H1 (cell line): ENCODE measurements at places on chromosomes 7 and 10. TPM values are rescaled to one million over a fixed set of nuclear protein-coding genes. Genes with fewer than 3 reads are reported as not detected.
A peak's percentile ranks its signal among the peaks of the same experiment; 100 is the strongest.

GRCh38 chr10:7027913-7028808 lies 382.7 kb downstream of the SFMBT2 start:
- no peak overlapping the region for H3K27ac ChIP-seq
- no peak for DNase-seq
- no peaks in the 10 kb centered on the region for H3K4me1 ChIP-seq

DNA sequence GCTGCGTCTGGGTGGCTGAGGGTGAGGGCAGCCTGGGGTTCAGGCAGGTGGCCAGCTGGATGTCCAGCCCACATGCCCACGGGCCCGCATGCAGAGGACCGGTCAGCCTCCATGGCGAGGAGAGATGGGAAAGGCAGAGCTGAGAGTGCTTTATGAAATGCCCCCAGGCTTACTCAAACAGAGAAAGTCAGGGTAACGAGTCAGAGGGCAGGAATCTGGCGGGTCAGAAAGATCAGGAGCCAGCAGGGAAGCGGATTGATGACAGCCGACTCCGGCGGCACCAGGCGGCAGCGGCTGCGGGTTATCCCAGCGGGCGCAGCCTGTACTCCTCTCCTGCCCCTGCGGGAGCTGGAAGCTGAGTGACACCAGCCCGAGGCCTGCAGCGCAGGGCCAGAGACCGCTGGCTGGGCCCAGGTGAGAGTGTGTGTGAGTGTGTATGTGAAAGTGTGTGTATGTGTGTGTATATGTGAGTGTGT lies 13.4 kb downstream of the SLC13A4 start:
- H3K36me3 ChIP-seq = no peaks in the 10 kb centered on the region
- H3K4me3 ChIP-seq = no peak overlapping the region
- no peak overlapping the region for H3K27ac ChIP-seq
- no peaks in the 10 kb centered on the region for H3K27me3 ChIP-seq

DNA sequence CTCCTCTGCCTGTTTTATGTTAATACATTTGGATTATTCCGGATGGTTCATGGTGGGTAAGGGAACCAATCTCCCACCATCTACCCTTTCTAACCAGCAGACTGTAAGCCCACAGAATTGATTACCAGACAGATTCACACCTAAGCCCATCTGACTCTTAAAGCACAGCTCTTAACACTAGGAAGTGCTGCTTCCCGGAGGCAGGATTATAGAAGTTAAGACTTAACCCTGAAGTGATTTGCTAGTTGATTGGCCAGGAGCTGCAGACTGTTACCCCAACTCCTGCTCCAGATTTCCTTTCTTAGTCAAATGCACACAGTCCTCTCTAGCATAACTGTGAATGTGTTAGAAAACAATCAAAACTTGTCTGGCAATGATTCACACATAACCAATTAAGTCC lies 221.7 kb downstream of the CDK14 start:
- H3K27ac ChIP-seq = no peak overlapping the region

DNA sequence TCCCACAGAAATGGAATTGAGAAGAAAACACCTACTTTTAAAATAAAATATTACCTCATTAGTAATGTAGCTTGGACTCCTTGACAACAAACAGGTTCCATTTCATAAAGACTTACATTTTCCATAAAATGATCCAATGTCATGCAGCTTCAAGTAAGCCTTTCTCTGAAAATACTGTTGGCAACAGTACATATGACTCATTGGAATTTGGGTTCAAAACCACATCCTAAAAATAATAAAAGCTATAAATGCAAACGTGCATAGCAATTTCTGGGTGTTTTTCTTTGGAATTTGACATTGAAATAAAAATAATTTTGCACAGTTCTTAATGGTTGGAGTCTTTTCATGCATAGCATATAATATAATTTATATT lies 47.9 kb downstream of the FHIP2A start:
- H3K27ac ChIP-seq = no peak overlapping the region

- DNase-seq = peak; percentile 97
- no peaks in the 10 kb centered on the region for H3K27me3 ChIP-seq
- H3K27ac ChIP-seq = no peak overlapping the region
- H3K4me1 ChIP-seq = no peaks in the 10 kb centered on the region
- no peaks in the 10 kb centered on the region for H3K36me3 ChIP-seq
- H3K4me3 ChIP-seq = no peak overlapping the region
Observed at GRCh38 chr7:98745722-98746318, 124.0 kb downstream of the TMEM130 start.

DNA sequence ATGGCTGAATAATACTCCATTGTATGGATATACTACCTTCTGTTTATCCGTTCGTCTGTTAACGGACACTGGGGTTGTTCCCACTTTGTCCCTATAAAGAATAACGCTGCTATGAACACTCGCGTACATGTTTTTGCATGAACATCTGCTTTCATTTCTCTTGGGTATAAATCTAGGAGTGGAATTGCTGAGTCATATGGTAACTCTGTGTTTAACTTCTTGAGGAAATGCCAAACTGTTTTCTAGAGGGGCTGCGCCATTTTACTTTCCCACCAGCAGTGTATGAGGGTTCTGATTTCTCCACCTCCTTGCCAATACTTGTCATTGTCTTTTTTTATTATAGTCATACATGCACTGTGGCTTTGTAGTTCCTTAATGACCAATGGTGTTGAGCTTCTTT lies 20.6 kb upstream of the RASSF4 start:
- no peaks in the 10 kb centered on the region for H3K36me3 ChIP-seq
- H3K27ac ChIP-seq = no peak overlapping the region
- no peak for DNase-seq
- no peaks in the 10 kb centered on the region for H3K4me1 ChIP-seq
- H3K4me3 ChIP-seq = no peak overlapping the region

- H3K4me3 ChIP-seq = no peak overlapping the region
- DNase-seq = no peak
- H3K27ac ChIP-seq = no peak overlapping the region
Observed at GRCh38 chr7:106346678-106347217, 62.0 kb upstream of the NAMPT start.

DNA sequence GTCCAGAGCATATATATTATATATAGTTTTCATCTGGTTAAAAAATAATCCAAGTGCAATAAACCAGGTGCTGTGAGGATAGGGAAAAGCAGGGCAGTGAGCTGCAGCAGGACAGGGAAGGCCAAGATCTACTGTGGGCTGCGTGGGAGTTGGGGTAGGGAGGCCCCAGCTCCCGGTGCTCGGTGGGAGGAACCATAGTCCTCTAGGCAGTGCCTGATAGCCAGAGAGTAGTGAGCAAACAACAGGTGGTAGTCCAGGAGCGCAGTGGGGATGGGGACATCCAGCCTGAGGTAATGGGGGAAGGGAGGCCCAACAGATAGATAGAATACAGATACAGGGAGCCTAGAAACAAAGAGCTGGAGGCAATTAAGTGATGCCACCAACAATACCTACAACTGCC lies 4.1 kb upstream of the BMPR1A start:
- H3K4me1 ChIP-seq = peaks cover 3% of the 10 kb centered on the region
- H3K36me3 ChIP-seq = no peaks in the 10 kb centered on the region
- no peak overlapping the region for H3K27ac ChIP-seq
- no peak for DNase-seq

Gene RADIL
- total RNA-seq = 5.0 and 5.4 TPM in 2 replicates

Gene CPEB3
- 1.7 and 1.9 TPM in 2 replicates for total RNA-seq

Gene CARD11
- 29.8 and 33.4 TPM in 2 replicates for total RNA-seq

Gene FAM24B
- total RNA-seq = 0.50 and 0.73 TPM in 2 replicates

Gene SPDYE11
- total RNA-seq = not detected in 2 replicates

Gene TUBB8
- total RNA-seq = 1.4 and 1.5 TPM in 2 replicates

Gene BAIAP2L1
- total RNA-seq = 42.0 and 42.9 TPM in 2 replicates

Gene VIPR2
- total RNA-seq = 2.4 and 3.1 TPM in 2 replicates
